AG04450 (cell line): ENCODE measurements at places on chromosomes 4 and X. TPM values are rescaled to one million over a fixed set of nuclear protein-coding genes. Genes with fewer than 3 reads are reported as not detected.

Gene CT45A5
- not detected in 2 replicates for polyA plus RNA-seq

Gene UGT2A1
- polyA plus RNA-seq = not detected in 2 replicates

Gene ENPEP
- 0.14 and 0.33 TPM in 2 replicates for polyA plus RNA-seq

Gene FAM9C
- 0.04 TPM in 1 of 2 replicates, not detected in the other for polyA plus RNA-seq

GRCh38 chr4:184408021-184408683 is 66.2 kb downstream of the IRF2 start:
- peak; percentile 59 for DNase-seq

GRCh38 chrX:105822138-105823091 is at the start of gene NRK:
Gene NRK, plus strand, starts transcription at chrX:105822539. Its CDS starts 307 bp downstream, at chrX:105822846.
- no peak for DNase-seq

- DNase-seq = no peak
Observed at GRCh38 chrX:102744307-102744706, 23.8 kb downstream of the GPRASP3 start.

- DNase-seq = no peak
Observed at GRCh38 chr4:107736037-107736436, 16.0 kb upstream of the PAPSS1 start.

- DNase-seq = no peak
Observed at GRCh38 chr4:79064806-79065205, 125.6 kb upstream of the PAQR3 start.

DNA sequence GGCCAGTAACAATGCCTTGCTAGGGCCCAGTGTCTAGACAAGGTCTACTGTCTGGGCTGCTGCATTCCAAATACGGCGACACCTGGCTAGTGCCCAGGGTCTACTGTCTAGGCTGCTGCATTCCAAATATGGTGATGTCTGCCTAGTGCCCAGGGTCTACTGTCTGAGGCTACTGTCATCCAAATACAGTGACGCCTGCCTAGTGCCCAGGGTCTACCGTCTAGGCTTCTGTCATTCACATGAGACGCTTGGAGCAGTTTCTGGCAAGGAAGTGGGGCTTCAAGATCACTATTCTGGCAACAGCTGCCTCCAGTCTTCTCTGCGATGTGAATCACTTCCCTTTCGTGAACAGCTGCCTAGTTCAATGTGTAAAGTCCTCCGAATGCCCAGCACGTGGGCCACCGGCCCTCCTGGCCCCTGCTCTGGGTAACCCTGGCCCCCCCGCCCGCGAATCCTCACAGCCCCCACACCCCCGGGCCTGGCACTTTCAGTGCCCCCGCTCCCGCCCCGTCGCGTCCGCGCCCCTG is 12.7 kb downstream of the ACOX3 start:
- no peak for DNase-seq

- no peak for DNase-seq
Observed at GRCh38 chrX:73446831-73447230, at the start of gene CDX4. Gene CDX4, plus strand, starts transcription at chrX:73447053. Its CDS starts 201 bp downstream, at chrX:73447254.

GRCh38 chr4:61614231-61614630 is 414.1 kb downstream of the ADGRL3 start:
- DNase-seq = no peak

DNA sequence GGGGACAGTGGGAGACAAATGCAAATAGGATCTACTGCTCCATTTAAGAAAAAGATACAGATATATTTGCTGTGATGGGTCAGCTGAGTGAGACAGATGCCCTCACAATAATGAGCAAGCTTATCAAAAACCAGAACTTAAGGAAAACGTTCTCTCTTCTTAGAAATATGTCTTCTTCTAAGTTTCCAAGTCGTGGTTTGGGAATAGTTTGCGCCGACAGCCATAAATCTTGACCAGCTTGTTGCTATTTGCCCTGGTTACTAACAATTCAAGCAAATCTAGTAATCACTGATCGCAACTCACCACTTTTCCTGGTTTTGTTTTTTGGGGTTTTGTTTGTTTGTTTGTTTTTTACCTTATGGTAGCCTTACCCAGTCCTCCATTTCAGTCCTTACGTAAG is 67.6 kb upstream of the GUCY1A1 start:
- no peak for DNase-seq

- DNase-seq = no peak
Observed at GRCh38 chrX:72027024-72027913, 104.4 kb downstream of the RTL5 start.

- DNase-seq = no peak
Observed at GRCh38 chr4:148266240-148266639, 176.0 kb downstream of the NR3C2 start.

DNA sequence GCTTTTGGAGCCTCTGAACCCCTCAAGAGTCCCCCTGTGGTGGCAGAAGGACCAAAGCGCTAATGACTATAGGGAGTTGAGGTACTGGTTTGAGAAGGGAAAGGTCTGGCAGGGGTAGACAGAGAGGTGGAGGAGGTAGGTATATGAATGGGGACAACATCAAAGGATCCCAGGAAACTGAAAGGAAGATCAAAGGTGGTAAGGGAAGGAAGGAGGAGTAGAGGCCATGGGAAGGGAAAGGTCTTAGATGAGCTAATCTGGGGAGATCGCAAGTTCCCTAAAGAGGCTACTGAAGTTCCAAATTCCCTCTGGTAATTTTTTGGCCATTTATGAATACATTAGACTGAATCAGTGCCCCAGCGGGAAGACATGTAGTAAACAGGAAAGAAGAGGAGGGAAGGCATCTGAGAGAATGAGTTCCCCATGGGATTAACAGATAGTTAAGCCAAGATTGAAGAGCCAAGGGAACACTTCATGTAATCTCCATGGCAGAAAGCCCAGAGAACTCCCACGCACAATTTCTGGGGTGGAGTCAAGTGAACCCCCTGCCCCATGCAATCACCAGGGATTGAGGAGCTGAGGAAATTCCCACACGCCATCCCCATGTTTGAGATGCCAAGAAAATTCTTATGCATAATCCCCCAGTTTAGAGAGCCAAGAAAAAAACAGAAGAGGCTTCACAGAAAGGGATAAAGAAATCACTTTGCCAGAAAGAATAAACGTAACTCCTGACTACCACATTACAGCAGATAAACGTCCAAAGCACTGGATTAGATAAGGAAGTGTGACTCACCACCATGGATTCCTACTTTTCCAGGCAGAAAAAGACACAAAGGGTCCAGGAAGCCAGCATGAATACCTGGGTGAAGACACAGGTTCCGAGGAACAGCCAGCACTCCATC is 25.8 kb downstream of the ZNF630 start:
- DNase-seq = peak; percentile 6

GRCh38 chr4:83387012-83387411 is 52.4 kb upstream of the HPSE start:
- DNase-seq = no peak

DNA sequence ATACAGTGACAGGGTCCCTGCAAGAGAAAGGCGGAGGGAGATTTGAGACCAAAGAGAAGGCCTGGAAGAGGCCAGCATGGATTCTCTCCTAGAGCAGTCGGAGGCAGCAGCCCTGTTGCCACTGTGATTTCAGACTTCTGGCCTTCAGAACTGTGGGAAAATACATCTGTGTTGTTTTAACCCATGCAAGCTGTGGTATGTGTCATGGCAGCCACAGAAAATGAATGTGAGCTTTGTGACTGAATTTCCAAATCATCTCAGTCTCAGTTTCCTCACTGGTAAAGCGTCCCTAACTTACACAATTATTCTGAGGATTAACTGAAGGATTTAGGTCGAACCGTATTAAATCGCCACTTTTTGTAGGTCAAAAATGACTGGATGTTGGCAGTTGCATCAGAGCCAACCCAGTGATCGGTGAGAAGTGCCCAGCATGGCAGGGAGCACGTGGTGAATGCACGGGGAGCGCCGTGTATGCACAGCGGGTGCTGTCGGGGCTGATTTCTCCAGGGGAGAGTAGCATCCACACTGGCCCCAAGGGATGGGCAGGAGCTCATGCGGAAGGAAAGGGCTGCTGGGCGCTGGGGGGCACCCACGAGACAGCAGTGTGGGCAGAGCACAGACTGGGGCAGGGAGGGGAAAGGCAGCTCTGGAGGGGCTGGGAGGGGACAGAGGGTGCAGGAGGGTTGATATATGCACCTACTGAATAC is 23.8 kb upstream of the NSG1 start:
- DNase-seq = no peak

- DNase-seq = peak; percentile 99
Observed at GRCh38 chr4:76752861-76753501, 145.0 kb downstream of the SOWAHB start.

- no peak for DNase-seq
Observed at GRCh38 chrX:109378281-109378680, 103.6 kb downstream of the GUCY2F start.
